ENCODE measurements at places on chromosomes 3 and 15. TPM values are rescaled to one million over a fixed set of nuclear protein-coding genes. Genes with fewer than 3 reads are reported as not detected.

The ANKRD34C gene
- not detected for total RNA-seq

The SNTN gene
- total RNA-seq = not detected

The LYZL4 gene
- not detected for total RNA-seq

The GRIP2 gene
- 2.0 TPM for total RNA-seq

The GABRR3 gene
- total RNA-seq = not detected

The SCAMP2 gene
- total RNA-seq = 65.1 TPM

The SCAMP5 gene
- 11.7 TPM for total RNA-seq

The CEP70 gene
- total RNA-seq = 10.6 TPM

The PIF1 gene
- total RNA-seq = 16.4 TPM

The ATP8B4 gene
- 0.79 TPM for total RNA-seq

The KIF7 gene
- 3.2 TPM for total RNA-seq

The MAP1A gene
- 0.57 TPM for total RNA-seq

The TGM5 gene
- not detected for total RNA-seq

The CCK gene
- total RNA-seq = 2.7 TPM

The APBA2 gene
- 15.5 TPM for total RNA-seq

The ARF4 gene
- total RNA-seq = 165 TPM

The LOXL1 gene
- total RNA-seq = 0.46 TPM

The POPDC2 gene
- 0.22 TPM for total RNA-seq

The HDAC11 gene
- 8.4 TPM for total RNA-seq

The GPR156 gene
- 0.48 TPM for total RNA-seq

The CD200 gene
- not detected for total RNA-seq

The HCN4 gene
- 0.38 TPM for total RNA-seq

The SNX4 gene
- 25.9 TPM for total RNA-seq

The ZNF662 gene
- total RNA-seq = not detected

The PPARG gene
- 41.4 TPM for total RNA-seq
